A673 (cell line): ENCODE measurements at places on chromosomes 13 and 19. TPM values are rescaled to one million over a fixed set of nuclear protein-coding genes. Genes with fewer than 3 reads are reported as not detected.

GRCh38 chr19:39053276-39054090 lies 21.1 kb upstream of the FBXO27 start:
- H3K27me3 ChIP-seq = no peaks in the 10 kb centered on the region
- H3K27ac ChIP-seq = no peak overlapping the region
- no peaks in the 10 kb centered on the region for H3K4me1 ChIP-seq
- no peaks in the 10 kb centered on the region for H3K36me3 ChIP-seq
- DNase-seq = no peak

DNA sequence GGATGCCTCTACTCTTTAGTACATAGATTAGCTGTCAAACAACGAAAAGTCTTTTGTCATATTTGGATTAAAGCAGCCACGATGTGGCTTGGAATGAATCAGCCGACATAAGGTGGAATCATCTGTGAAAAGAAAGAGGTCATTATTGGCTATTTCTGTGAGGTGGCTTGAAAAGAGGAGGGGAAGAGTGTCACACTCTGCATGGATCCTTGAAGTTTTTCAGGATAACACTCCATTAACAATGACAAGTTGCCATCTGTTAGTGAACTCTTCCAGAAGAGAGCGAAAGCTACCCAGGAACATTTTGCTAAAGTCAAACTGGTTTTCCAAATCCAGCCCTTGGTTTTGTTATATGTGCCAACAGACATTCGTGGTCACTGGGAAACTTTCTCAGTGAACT lies 1604.8 kb downstream of the OLFM4 start:
- no peaks in the 10 kb centered on the region for H3K27me3 ChIP-seq
- no peak overlapping the region for H3K4me3 ChIP-seq
- no peaks in the 10 kb centered on the region for H3K36me3 ChIP-seq
- no peak overlapping the region for H3K27ac ChIP-seq
- no peak for DNase-seq

CEACAM3 gene
- total RNA-seq = not detected in 2 replicates

GRCh38 chr13:59229401-59229800 lies 934.3 kb downstream of the DIAPH3 start:
- no peak overlapping the region for H3K4me3 ChIP-seq
- peaks cover 26% of the 10 kb centered on the region for H3K4me1 ChIP-seq
- peak overlapping the region; percentile 43 for H3K27ac ChIP-seq
